NCI-H1092 (cell line): ENCODE measurements at places on chromosomes 6 and 20.

DNA sequence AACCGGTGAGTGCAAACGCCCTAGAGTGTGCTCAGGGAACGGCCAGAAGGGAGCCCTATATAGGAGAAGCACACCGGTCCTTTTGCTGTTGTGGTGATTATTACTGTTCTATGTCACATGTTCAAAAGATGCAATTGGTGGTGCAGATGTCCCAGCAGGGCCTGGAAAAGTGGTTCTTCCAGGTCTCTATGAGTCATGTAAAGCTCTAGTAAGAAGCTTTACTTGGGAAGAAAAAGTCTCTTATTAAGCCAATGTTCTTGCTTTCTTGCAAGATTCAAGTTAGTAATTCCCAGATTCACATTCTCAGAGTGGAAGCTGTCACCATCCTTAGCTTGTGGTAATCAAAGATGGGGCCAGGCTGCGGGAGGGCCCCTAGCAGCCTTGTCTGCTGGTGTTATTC is 23.3 kb downstream of the EDN3 start:
- no peak for DNase-seq

- DNase-seq, result no peak
These were observed 83.7 kb upstream of the PTCHD4 start for GRCh38 chr6:48194596-48195295.

GRCh38 chr6:74755196-74755595 is 450.7 kb downstream of the COL12A1 start:
- DNase-seq, result no peak

- DNase-seq, result no peak
These were observed 44.8 kb downstream of the TOMM6 start for GRCh38 chr6:41832263-41832662.

DNA sequence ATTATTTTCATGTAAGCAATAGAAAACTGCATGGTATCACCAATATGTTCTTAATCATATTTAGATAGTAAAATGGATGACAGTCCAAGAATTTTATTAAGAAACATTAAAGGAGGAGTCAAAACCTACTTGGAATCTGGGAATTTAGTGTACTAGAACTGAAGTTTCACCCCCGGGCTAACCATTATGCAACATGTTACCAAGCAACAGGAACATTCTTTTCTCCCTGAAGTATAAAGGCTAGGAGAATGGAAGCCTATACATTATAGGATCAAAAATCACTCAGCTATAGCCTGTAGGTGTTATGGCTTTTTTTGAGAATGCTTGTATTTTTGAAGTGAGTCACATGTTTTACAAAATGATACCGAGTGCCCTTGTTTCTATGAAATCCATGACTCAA is 538.3 kb downstream of the GRIK2 start:
- no peak for DNase-seq

GRCh38 chr6:70900047-70900446 is 56.8 kb downstream of the B3GAT2 start:
- DNase-seq, result no peak

- no peak for DNase-seq
These were observed 83.0 kb downstream of the RTN4IP1 start for GRCh38 chr6:106546261-106546690.

DNA sequence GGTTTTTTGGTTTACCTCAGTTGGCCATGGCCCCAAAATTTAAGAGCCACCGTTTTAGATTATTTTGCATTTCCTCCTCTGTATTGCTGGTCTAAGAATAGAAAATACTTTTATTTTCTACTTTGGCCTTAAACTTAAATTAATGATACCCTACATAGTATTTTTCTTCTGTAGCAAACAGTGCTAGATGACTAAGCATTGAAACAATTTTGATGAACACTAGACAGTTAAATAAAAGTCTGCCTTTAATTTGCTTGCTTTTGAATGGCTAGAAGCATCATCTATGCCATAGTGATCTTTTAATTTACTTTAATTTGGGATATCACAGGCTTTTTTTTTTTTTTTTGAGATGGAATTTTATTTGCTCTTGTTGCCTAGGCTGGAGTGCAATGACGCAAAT is 106.4 kb downstream of the CD109 start:
- no peak for DNase-seq

- no peak for DNase-seq
These were observed 7.3 kb downstream of the ZBP1 start for GRCh38 chr20:57612916-57613315.
